Right ventricle myocardium superior (tissue), 1 donor: ENCODE measurements at places on chromosomes 5 and 9.

- DNase-seq, result no peak
Measured at GRCh38 chr5:178732281-178732680, 1.8 kb upstream of the ZNF354A start.

- no peak for DNase-seq
Measured at GRCh38 chr5:11324521-11325289, 563.7 kb upstream of the DAP start.

DNA sequence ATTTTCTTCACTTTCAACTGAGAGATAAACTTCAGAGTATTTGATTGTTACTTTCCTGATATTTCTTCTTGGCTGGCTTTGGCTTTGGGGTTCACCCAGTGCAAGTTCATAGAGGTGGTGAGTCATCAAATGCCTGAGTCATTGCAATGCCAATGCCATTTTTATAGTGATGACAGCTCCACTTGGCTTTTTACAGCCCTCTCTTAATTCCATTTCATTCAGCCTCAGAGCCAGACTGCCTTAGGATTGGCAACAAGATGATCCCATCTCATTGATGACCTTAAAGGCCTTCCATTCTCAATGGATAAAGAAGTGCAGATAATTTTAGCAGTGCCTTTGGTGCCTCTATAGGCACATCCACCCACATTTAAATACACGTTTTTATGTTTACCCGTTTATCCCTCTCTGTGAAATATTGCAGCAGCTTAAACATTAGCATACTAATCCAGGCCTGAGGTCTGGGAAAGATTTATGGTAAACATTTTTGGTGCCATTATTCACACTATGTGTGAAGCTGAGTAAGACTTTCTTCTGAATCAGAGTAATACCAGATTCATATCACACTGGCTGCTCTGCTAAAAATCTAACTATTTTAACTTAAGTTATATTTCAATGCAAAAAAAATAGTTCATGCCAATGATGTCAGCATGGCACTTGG is 88.9 kb upstream of the TYRP1 start:
- no peak for DNase-seq

DNA sequence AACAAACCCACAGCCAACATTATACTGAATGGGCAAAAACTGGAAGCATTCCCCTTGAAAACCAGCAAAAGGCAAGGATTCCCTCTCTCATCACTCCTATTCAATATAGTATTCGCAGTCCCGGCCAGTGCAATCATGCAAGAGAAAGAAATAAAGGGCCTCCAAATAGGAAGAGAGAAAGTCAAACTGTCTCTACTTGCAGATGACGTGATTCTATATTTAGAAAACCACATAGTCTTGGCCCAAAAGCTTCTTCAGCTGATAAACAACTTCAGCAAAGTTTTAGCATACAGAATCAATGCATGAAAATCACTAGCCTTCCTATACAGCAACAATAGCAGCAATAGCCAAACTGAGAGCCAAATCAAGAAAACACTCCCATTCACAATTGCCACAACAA is 333.7 kb upstream of the EDIL3 start:
- DNase-seq, result no peak

DNA sequence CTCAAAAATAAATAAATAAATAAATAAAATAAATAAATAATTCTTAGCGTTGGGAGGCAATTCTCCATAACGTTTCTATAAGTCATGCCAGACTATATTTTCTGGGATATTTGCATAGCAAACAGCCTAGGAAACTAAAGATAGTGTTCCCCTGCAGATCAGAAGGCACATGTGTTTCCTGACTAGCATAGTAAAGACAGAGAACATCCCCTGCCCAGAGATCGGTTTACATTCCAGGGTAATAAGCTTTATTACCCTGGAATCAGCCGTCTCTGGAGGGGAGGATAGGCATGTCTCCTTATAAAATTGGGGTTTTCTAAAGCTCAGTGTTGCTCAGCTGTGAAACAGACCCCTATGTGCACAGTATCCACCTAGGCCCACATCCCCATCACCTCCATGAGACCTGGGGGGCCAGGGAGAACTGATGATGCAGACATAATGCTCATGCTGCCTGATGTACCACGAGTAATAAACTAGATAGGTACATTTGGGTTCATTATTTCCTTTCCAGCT is 36.9 kb upstream of the IFNK start:
- DNase-seq, result no peak

- peak; percentile 94 for DNase-seq
Measured at GRCh38 chr9:111895996-111896941, at the start of gene UGCG. Gene UGCG, plus strand, starts transcription at chr9:111896814. Its CDS starts 402 bp downstream, at chr9:111897216.

- no peak for DNase-seq
Measured at GRCh38 chr5:154644745-154645411, 110.3 kb upstream of the LARP1 start.

- no peak for DNase-seq
Measured at GRCh38 chr9:121277518-121278295, 9.7 kb downstream of the GSN start.

GRCh38 chr5:1820381-1820780 is 19.2 kb downstream of the NDUFS6 start:
- no peak for DNase-seq

- DNase-seq, result peak; percentile 67
Measured at GRCh38 chr5:173196133-173196952, 38.7 kb downstream of the NKX2-5 start.

- no peak for DNase-seq
Measured at GRCh38 chr5:167653645-167654106, 637.8 kb upstream of the WWC1 start.

- no peak for DNase-seq
Measured at GRCh38 chr9:108463932-108464606, 391.7 kb downstream of the ACTL7B start.

DNA sequence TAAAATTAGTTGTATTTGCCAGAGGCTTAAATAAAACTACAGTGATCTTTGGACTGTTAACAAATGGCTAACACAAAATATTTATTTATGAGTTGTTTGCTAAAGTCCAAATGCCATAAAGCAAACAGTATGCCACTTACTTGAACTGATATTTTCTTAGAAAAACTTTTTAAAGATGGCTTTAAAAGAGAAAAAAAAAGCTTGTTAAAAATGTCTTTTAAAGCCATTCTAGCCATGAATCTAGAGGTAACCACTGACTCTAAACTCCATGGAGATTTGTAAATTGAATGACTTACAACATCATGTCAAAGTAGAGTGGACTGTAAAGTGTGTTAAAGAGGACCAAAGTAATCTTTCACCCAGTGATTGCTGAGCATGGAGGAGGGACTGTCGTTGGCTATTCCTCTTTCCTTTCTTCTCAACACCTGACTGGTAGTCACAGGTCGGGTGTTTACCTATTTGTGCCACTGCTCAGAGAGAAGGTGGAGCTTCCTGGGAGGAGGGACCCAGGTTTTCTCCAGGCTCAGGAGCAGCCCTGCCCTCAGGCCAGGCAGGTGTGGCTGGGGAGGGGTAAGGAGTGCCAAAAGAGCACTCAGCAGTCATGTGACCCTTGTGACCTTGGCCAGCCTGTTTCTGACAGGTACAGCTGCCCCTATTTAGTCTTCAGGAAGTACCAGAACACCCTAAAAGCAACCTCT is 69.1 kb upstream of the TJP2 start:
- DNase-seq, result no peak

- peak; percentile 40 for DNase-seq
Measured at GRCh38 chr5:148482196-148482595, 98.4 kb downstream of the FBXO38 start.

DNA sequence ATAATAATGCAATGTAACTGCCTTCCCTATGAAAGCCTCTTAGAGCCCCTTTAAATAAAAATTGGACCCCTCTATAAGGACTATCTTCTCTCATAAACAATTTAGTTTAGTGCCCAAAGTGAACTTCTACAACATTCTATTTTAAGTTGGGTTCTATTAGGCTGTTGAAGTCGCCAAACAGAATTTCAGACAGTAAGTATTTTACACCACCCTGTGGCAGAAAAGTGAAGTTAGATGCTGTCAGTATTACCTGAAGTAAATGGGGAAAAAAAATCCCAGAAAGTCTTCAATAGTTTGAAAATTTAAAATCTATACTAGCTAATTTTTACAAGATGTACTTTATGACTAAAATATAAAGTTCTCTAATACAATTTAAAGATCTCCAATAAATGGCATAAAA is 29.5 kb downstream of the CAAP1 start:
- no peak for DNase-seq

- DNase-seq, result peak; percentile 68
Measured at GRCh38 chr5:135135530-135136226, 101.7 kb upstream of the PITX1 start.

- DNase-seq, result no peak
Measured at GRCh38 chr9:3972687-3973086, 327.2 kb downstream of the GLIS3 start.

DNA sequence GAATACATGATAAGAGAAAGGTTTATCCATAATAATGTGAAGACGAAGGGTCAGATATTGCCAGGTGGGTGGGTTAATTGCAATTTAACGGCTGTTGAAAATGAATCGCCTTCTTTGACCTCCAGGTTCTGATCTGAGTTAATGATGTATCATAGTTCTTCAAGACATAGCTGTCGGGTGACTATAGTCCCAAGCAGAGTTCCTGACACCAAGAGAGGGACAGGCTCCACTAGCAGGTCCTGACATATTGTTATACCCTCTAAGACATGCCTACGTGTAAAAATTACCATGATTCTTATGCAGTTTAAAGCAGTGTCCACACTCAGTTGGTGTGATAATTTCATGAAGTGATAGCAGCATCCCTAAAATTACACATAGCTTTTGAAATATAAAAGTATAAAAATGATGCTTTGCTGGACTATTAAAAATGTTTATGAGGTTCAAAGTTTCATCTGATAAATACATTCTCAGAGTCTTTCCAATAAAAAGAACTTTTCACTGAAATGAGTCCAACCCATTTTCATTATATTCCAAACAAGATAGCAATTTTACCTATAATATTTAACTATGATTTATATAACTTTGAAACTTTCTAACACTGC is 53.0 kb downstream of the NTRK2 start:
- DNase-seq, result no peak

GRCh38 chr9:751137-752051 is 90.1 kb upstream of the DMRT1 start:
- no peak for DNase-seq

DNA sequence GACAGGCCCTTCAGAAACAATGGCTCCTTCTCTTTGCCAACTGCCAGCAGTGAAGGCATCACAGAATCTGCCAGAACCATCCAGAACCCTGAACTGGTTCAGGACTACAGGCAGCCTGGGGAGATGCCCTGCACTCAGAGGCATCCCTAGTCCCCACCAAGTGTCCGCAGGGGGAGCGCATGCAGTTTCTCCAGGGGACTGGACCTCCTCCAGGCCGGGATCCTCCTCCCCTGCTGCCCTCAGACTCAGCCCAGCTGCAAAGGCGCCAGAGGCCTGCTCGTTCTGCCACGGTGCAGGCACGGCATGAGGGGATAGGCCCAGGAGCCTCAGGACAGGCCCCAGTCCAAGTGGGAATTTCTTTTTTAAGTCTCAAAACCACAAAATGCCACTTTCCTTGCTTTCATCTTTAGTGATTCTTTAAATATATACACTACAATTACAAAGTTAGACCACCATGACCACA is 72.0 kb downstream of the SEMA4D start:
- DNase-seq, result no peak

GRCh38 chr5:53313145-53313544 is 167.3 kb upstream of the FST start:
- DNase-seq, result no peak

- no peak for DNase-seq
Measured at GRCh38 chr5:149865746-149866145, 78.8 kb downstream of the PDE6A start.

GRCh38 chr9:129597355-129598088 is 23.4 kb downstream of the C9orf50 start:
- DNase-seq, result peak; percentile 75

DNA sequence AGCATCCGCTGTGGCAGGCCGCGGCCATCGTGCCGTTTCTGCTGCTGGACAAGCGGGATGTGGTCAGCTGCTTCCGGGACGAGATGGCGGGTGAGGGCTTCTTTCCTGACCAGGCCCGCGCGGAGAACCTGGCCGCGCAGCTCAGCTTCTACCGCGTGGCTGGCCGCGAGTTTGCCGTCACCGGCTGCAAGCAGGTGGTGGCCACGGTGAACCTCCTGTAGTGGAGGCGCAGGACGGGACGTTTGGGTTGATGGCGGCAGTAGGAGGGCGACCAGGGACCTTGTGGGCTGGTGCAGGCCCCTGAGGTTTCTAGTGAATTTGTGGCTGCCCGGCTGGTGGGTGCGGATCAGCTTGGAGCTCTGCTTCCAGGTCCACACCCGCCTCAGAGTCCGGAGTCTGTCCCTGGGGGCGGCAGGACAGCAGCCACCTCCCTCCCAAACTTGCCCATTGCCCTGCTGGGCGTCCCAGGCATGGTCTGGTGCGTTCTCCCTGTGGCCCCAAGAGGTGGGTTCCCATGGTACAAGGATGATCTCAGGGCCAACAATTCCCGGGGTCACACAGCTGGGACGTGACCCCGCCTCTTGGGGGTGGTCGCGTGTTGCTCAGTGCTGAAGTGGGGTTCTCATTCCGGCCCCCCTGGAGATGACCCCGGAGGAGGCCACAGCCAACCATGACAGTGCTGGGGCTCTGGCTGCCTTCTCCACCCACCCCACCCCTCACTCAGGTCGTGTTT is 2.4 kb downstream of the TOR4A start:
- DNase-seq, result no peak

- no peak for DNase-seq
Measured at GRCh38 chr5:33734537-33734936, 157.3 kb downstream of the ADAMTS12 start.

GRCh38 chr5:177339107-177339638 is 12.3 kb downstream of the LMAN2 start:
- no peak for DNase-seq

DNA sequence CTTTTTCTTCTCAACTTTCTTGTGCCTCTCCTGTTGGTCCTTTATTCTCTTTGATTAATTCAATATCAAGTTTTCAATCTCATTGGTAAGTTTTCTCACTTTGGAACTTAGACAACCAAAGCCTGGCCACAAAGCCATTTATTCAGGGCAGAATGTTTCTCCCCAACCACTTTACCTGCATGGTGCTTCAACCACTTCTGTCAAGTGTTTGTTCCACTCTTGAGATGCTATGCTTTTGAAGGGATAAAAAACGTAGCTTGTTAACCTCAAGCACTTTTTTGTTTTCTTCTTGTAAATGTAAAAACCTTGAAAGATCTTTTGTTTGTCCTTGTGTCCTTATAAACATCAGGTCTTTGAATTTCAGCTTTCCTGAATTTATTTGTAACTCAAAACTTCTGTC is 966.7 kb downstream of the MAT2B start:
- no peak for DNase-seq

GRCh38 chr9:134333874-134334581 is 7.8 kb downstream of the RXRA start:
- DNase-seq, result peak; percentile 54

GRCh38 chr5:83991566-83992224 is 271.0 kb upstream of the HAPLN1 start:
- no peak for DNase-seq

DNA sequence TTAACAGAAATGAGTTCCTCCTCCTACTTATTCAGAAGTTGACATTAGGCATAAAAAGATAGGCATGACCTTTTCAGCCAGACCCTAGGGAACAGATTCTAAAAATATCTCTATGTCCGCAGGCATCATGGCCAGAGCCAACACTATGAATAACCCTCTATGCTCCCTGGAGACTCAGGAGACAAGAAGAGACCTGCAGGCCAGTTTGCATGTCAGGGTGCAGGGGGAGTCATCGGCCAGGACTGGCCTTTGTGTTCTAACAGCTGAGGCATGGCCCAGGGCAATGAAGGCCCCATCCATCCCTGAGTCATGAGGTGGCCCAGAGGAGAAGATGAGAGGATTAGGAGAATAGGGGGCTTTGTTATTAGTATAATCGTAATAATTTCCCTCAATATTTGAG is 93.8 kb downstream of the TMEM215 start:
- no peak for DNase-seq
